Glutamatergic neuron (in vitro differentiated cells): ENCODE measurements at places on chromosomes 5 and 9. TPM values are rescaled to one million over a fixed set of nuclear protein-coding genes. Genes with fewer than 3 reads are reported as not detected.

The HNRNPA0 gene
- total RNA-seq: 65.2 TPM

The XRCC4 gene
- total RNA-seq: 5.9 TPM

The C9orf72 gene
- total RNA-seq: 53.9 TPM

The FAM153A gene
- not detected for total RNA-seq

The EFNA5 gene
- 158 TPM for total RNA-seq

The PCDHB16 gene
- 20.1 TPM for total RNA-seq

The TMEM174 gene
- total RNA-seq: not detected

The TMEM215 gene
- total RNA-seq: 0.27 TPM

The PCDHA13 gene
- 10.2 TPM for total RNA-seq

The SLC35D2 gene
- 44.7 TPM for total RNA-seq

The LCP2 gene
- not detected for total RNA-seq

The LVRN gene
- 0.59 TPM for total RNA-seq

The LRRC19 gene
- not detected for total RNA-seq

The LECT2 gene
- not detected for total RNA-seq

GRCh38 chr5:40680741-40681362, 1.1 kb downstream of the PTGER4 start:
- DNase-seq: peak; percentile 34
- H3K27ac ChIP-seq: no peak overlapping the region
- peak overlapping the region; percentile 86 for H3K4me3 ChIP-seq
- H3K27me3 ChIP-seq: peaks cover 18% of the 10 kb centered on the region

GRCh38 chr5:39195198-39195826, 24.1 kb downstream of the FYB1 start:
- no peak overlapping the region for H3K4me3 ChIP-seq
- no peaks in the 10 kb centered on the region for H3K4me1 ChIP-seq
- no peaks in the 10 kb centered on the region for H3K36me3 ChIP-seq
- DNase-seq: no peak

DNA sequence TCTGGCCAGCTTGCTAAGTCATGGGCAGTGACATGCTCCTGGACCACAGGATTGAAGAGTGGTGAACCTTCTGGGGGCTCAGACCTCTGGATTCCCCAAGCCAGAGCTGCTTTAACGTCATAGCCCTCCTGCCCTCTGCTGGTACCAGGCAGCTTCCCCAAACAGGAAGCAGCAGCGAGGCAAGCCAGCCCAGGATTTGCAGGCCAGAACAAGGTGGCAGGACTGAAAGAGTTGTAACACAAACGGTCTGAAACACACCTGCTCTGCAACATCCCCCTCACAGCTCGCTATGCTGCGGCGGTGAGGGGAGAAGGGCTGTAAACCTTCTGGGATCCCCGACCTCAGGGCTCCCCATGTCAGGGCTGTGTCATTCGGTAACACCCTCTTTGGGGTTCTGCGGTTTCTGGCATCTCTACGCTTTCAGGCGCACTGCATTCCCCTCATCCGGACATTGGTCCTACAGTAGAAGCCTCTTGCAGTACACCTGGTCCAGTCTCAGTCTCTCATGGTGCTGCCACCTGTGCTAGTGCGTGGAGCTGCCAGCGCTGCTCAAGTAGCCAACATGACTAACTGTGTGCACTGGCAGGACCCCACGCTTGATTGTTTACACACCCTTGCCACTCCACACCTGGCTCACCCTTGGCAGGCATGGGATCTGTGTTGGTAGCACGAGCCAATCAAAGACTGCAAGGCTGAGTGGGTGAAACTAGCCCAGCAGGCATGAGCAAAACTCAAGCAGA, 893.3 kb downstream of the PTPRD start:
- no peak overlapping the region for H3K27ac ChIP-seq
- no peak for DNase-seq
- H3K36me3 ChIP-seq: no peaks in the 10 kb centered on the region
- H3K4me1 ChIP-seq: no peaks in the 10 kb centered on the region

GRCh38 chr5:58958701-58959100, 375.8 kb downstream of the RAB3C start:
- H3K4me1 ChIP-seq: no peaks in the 10 kb centered on the region
- no peak overlapping the region for H3K4me3 ChIP-seq
- no peak for DNase-seq
- H3K27me3 ChIP-seq: no peaks in the 10 kb centered on the region

- peaks cover 34% of the 10 kb centered on the region for H3K4me1 ChIP-seq
- no peak overlapping the region for H3K27ac ChIP-seq
- no peak for DNase-seq
- H3K36me3 ChIP-seq: peaks cover 4% of the 10 kb centered on the region
These were observed 11.7 kb downstream of the BICD2 start for GRCh38 chr9:92752812-92753404.

GRCh38 chr5:141973871-141974595, 5.1 kb downstream of the RNF14 start:
- H3K36me3 ChIP-seq: peaks cover 4% of the 10 kb centered on the region
- peaks cover 7% of the 10 kb centered on the region for H3K4me1 ChIP-seq
- no peak overlapping the region for H3K27ac ChIP-seq

GRCh38 chr9:104362912-104363472, 141.1 kb upstream of the OR13F1 start:
- H3K27me3 ChIP-seq: no peaks in the 10 kb centered on the region
- no peaks in the 10 kb centered on the region for H3K4me1 ChIP-seq
- peaks cover 4% of the 10 kb centered on the region for H3K36me3 ChIP-seq

- no peak overlapping the region for H3K4me3 ChIP-seq
- H3K4me1 ChIP-seq: no peaks in the 10 kb centered on the region
- H3K27me3 ChIP-seq: no peaks in the 10 kb centered on the region
- no peaks in the 10 kb centered on the region for H3K36me3 ChIP-seq
- no peak overlapping the region for H3K27ac ChIP-seq
- no peak for DNase-seq
These were observed 157.0 kb upstream of the TRPC7 start for GRCh38 chr5:136522217-136522956.

DNA sequence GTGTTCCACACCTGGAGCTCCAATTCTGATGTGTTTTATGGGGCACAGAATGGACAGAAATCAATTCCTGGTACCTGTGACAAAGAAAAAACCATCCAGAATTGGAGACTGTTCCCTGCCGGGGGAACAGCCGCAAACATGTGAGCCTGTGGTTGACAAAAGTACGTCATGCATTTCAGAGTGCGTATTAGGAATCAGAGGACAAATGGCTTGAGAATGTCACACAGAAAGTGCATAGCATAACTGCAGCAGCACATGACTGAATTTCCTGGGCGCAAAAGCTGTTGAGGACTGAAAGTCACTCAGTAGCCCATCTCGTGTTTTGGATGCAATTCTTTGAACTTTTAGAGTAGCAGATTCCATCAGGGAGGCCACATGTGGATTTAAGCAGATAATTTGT, 85.1 kb downstream of the TRIO start:
- H3K4me1 ChIP-seq: peaks cover 29% of the 10 kb centered on the region
- H3K4me3 ChIP-seq: no peak overlapping the region
- H3K27me3 ChIP-seq: no peaks in the 10 kb centered on the region
- no peak overlapping the region for H3K27ac ChIP-seq
- no peaks in the 10 kb centered on the region for H3K36me3 ChIP-seq

- peaks cover 6% of the 10 kb centered on the region for H3K4me1 ChIP-seq
- peaks cover 3% of the 10 kb centered on the region for H3K27me3 ChIP-seq
- no peaks in the 10 kb centered on the region for H3K36me3 ChIP-seq
- no peak overlapping the region for H3K27ac ChIP-seq
- peak; percentile 9 for DNase-seq
These were observed 52.2 kb downstream of the COL5A1 start for GRCh38 chr9:134693641-134694367.

GRCh38 chr9:78294290-78295176, 2.4 kb upstream of the PSAT1 start:
- DNase-seq: no peak
- H3K27me3 ChIP-seq: peaks cover 8% of the 10 kb centered on the region
- H3K4me3 ChIP-seq: no peak overlapping the region
- H3K4me1 ChIP-seq: peaks cover 18% of the 10 kb centered on the region

- no peaks in the 10 kb centered on the region for H3K36me3 ChIP-seq
- H3K27ac ChIP-seq: no peak overlapping the region
- DNase-seq: no peak
- H3K4me1 ChIP-seq: peaks cover 4% of the 10 kb centered on the region
These were observed 3.3 kb downstream of the RNF20 start for GRCh38 chr9:101536938-101537337.

DNA sequence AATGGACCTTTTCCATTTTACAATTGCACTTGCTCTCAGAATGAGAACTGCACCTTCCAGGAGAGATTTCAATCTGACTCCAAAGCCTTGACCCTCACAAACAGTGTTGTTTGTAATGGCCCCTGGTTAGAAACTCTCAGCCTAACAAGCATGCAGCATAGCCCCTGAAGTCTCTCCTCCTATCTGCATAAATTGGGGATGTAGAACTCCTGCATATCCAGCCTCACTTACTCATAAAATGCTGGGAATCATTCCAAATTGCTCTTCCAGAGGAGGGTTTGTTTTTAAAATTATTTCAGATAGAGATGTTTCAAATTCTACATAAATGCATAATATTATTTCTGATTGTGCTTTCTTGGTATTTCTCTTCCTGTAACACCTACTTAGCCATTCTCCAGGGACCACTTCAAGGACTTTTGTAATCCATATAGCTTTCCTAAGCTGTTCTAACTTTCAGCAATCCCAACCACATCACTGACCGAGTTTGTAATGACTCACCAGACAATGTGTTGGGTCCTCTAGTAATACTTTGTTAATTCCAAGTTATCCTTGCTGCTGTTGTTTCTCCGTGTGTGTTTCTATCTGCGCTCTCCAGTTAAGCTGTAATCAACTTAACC, 143.8 kb upstream of the CCDC152 start:
- DNase-seq: no peak
- no peak overlapping the region for H3K27ac ChIP-seq
- H3K4me3 ChIP-seq: no peak overlapping the region
- H3K27me3 ChIP-seq: no peaks in the 10 kb centered on the region

GRCh38 chr5:6450319-6450833, 1.7 kb downstream of the UBE2QL1 start:
- H3K4me3 ChIP-seq: peak overlapping the region; percentile 100
- DNase-seq: no peak
- peak overlapping the region; percentile 48 for H3K27ac ChIP-seq
- H3K4me1 ChIP-seq: peaks cover 7% of the 10 kb centered on the region
- no peaks in the 10 kb centered on the region for H3K36me3 ChIP-seq

DNA sequence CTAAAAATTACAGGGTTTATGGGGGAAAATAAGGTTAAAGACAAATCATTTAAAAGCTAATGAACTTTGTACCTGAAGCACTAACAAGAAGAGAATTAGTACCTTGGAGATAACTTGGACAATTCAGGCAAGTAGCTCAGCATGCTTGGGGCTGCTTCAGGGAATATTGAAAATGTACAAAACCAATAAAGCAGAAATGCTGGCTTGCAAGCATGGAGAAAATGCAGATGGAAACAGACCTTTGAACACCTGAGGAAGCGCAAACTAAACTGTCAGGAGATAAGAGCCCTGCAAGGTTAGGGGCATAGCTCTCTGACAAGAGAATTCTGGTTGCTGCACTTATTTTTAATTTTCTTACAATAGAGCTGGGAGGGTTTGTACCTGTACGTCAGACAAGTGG, 42.6 kb upstream of the C5orf47 start:
- peaks cover 4% of the 10 kb centered on the region for H3K27me3 ChIP-seq
- H3K4me3 ChIP-seq: no peak overlapping the region
- peaks cover 8% of the 10 kb centered on the region for H3K4me1 ChIP-seq
- H3K36me3 ChIP-seq: no peaks in the 10 kb centered on the region
- no peak overlapping the region for H3K27ac ChIP-seq

GRCh38 chr5:39850291-39850690, 425.5 kb upstream of the DAB2 start:
- no peak overlapping the region for H3K27ac ChIP-seq
- DNase-seq: no peak
- no peak overlapping the region for H3K4me3 ChIP-seq

GRCh38 chr5:36944607-36945225, 68.1 kb downstream of the NIPBL start:
- peaks cover 13% of the 10 kb centered on the region for H3K4me1 ChIP-seq
- no peak for DNase-seq
- peaks cover 3% of the 10 kb centered on the region for H3K27me3 ChIP-seq

GRCh38 chr9:108270051-108270450, 585.7 kb downstream of the ACTL7B start:
- no peaks in the 10 kb centered on the region for H3K36me3 ChIP-seq
- no peak overlapping the region for H3K27ac ChIP-seq
- H3K27me3 ChIP-seq: peaks cover 2% of the 10 kb centered on the region
- peaks cover 11% of the 10 kb centered on the region for H3K4me1 ChIP-seq
- no peak overlapping the region for H3K4me3 ChIP-seq
- DNase-seq: no peak

DNA sequence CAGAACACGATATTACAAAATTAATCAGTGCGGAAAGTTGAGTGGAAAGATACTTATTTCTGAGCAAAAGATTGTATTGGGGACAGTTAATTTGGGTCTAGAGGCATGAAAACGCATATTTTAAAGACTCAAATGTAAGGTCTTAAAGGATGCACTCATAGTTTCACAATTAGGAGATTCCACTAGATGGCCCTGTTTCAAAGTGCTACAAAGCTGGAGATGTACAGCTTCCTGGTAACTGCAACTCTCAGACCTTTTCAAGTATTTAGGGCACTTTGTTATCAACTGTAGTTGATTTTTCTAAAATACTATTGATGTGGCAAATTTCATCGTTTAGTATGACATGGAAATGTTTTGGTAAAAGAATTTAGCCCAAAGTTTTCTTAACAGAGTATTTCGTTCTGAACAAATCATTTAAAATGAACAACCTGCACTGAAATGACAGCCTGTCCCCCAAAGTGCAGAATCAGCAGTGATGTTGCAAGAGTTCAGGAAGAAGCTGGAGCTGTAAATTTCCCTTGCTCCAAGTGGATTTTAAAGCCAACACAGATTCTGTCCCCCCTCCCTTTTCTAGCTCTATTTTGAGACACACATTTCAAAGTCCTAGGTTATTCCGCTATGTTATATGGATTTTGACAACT, 16.2 kb upstream of the NDUFB6 start:
- DNase-seq: no peak
- no peak overlapping the region for H3K4me3 ChIP-seq
- H3K27me3 ChIP-seq: peaks cover 1% of the 10 kb centered on the region

DNA sequence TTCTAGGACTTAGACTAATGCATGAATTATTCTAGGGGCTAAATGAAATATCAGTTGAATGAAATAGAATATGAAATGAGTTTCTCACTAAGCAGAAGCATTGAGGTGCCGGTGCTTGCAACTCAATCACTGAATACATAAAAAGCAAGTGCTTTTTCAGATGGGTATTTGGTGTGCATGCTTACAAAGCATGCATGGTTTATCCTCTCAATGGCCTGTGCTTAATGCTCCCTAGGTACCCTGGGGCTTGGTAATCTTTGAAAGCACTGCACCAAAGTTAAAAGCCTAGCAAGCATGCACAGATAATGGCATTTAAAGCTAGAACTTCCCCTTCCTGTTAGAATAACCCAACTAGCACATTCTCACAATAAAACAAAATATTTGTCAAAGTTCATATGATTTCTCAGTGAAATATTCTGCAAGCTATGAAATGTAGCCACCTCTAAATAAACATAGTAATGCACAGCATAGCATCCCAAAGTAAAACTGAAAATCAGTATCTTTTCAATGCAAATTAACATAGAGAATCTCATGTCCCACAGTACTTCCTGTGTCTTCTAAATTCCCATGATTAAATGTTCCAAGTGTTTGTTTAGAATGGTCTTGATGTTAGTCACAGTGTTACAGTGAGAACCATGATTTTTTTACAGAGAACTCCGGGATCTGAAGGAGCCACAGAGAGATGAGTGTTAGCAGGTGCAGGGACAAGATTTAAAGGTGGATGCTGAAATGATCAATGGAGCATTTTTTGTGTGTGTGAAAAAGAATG, 143.4 kb upstream of the CDH6 start:
- peaks cover 2% of the 10 kb centered on the region for H3K27me3 ChIP-seq
- no peaks in the 10 kb centered on the region for H3K36me3 ChIP-seq
- no peak overlapping the region for H3K27ac ChIP-seq
- no peak for DNase-seq
- no peak overlapping the region for H3K4me3 ChIP-seq
